ENCODE measurements at places on chromosomes 3 and 15.

DNA sequence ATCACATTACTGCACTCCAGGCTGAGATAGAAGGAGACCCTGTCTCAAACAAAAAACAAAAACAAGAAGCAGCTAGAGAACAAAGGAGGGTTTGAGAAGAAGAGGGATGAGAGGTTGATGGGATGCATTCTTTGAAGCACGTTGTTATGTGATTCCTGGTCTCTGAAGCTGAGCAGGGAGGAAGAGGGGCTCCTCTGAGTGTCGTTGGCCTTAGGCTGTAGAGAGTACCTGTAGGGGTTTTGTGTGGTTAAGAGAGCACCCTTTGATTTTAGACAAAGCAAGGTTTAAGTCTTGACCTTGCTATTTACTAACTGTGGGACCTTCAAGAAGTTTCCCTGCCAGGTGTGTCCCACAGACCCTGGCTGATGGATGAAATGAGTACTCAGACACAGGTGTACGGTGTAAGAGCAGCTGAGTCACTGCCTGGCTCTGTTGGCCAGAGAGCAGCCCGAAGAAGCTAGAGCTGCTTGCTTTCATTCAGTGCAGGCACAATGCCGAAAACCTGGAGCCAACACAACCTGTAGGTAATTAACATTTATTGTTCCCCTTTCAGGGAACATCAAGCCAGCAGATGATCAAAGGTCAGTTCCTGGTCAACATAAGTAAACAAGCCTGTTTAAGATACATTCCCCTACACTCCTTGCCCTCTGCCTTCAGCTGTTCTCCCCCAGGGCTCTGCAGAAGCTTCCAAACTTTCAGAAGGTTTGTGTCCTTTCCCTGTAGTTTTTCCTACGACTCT lies 67.2 kb downstream of the LRRK1 start:
- DNase-seq, result no peak

- peak; percentile 61 for DNase-seq
These were observed 39.2 kb upstream of the POLR2M start for GRCh38 chr15:57667171-57667849.

DNA sequence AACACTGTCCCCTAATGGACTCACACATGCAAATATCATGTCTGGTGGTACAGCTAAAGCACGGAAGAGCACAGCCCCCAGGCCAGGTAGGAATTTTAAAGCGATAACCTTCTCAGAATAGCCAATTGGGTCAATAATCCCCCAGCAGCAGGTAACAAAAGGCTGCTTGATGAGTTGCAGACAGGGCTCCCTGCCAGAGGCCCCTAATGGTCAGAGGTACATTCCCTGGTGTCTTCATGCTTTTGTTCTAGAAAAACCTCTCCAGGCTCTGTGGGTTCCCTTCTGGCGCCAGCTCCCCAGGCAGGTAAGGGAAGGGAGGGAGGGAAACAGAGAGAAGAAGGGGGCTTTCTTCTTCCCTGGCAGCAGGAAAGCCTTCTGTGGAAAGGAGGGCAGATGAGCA lies 43.4 kb upstream of the PRTG start:
- no peak for DNase-seq

DNA sequence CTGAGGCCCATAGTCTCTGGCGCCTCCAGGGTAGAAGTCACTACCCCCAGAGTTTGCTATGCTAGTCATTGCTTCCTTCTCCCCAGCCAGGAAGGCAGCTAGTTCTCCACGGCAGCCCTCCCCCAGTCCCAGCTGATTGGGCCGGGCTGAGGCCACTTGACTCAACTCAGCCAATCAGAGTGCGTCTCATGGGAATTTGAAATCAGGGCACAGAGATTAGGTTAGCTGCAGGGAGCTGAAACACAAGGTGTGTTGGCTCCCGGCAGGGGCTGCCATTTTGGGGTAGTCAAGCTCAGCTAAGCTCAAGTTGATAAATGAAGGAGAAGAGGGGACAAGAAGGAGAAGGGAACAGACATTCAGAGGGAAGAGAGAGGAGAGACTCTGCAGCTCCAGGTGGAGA lies 32.8 kb downstream of the LINGO1 start:
- DNase-seq, result no peak

DNA sequence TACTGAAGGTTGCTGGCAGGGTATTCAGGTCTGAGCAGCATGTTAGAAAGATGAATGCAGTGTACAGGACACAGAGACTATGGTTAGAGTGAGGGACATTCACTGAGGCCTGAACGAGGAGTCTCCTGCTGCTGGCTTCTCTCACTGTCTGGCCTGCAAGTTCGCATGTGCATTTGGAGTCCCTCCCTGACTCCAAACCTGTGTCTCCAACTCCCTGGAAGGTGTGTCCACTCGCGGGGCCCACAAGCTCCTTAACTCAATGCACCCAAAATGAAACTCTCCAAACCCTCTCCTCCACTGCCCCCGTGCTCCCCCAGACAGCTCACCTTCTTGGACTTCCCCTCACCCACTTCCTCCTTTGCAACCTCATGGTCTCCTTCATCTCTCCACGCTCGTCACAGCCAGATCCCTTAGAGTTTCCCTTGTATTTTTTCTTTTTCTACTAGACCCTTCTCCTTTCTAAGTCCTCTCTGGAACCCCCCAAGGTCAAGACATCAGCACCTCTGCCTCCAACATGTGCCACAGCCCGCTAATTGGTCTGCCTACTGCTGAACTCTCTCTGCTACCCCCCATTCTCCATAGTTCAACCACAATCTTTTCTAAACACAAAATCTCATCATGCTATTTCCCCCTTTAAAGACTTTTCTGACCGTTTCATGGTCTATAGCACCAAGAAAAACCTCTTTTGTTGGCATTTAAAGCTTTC lies 58.3 kb downstream of the HES1 start:
- no peak for DNase-seq

DNA sequence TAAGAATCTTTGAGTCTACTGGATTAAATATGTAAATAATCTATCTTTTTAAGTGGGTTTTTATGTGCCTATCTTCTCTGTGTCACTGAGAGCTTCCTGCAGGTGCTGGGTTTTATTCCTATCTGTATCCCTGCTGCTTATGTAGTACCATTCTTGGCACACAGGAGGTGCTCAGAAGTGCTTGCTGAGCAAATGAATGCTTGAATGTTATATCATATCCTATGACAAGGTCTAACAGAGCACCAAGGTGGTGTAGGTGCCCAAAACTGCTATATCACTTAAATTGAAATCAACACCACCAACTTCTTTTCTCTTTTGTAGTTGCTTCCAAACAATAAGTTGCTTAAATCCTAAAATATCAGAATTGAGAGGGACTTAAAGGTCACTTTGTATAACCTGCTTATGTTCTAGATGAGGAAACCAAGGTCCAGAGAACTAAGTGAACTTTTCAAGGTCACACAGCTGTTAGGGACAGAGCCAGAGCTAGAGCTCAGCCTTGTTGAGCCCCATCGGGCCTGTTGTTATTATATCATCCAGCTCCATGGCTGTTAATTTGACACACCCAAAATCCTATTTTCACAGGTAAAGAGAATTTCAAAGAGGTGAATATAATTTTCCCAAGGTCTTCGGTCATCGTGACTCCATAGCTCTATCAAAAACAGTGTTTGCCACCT lies 46.0 kb downstream of the CCNL1 start:
- no peak for DNase-seq

- no peak for DNase-seq
These were observed 160.6 kb upstream of the POU1F1 start for GRCh38 chr3:87436781-87437543.

GRCh38 chr3:141544697-141545096 lies 57.9 kb downstream of the RASA2 start:
- DNase-seq, result no peak

GRCh38 chr3:183912895-183913579 lies 28.4 kb upstream of the PARL start:
- no peak for DNase-seq

- DNase-seq, result no peak
These were observed 51.8 kb downstream of the GRAMD1C start for GRCh38 chr3:113890256-113890900.

GRCh38 chr3:179146911-179147513 lies 1.1 kb upstream of the PIK3CA start:
- peak; percentile 58 for DNase-seq

GRCh38 chr3:62622553-62623174 lies 249.3 kb upstream of the FEZF2 start:
- peak; percentile 43 for DNase-seq

- no peak for DNase-seq
These were observed 9.8 kb upstream of the TXNRD3 start for GRCh38 chr3:126664591-126665214.

DNA sequence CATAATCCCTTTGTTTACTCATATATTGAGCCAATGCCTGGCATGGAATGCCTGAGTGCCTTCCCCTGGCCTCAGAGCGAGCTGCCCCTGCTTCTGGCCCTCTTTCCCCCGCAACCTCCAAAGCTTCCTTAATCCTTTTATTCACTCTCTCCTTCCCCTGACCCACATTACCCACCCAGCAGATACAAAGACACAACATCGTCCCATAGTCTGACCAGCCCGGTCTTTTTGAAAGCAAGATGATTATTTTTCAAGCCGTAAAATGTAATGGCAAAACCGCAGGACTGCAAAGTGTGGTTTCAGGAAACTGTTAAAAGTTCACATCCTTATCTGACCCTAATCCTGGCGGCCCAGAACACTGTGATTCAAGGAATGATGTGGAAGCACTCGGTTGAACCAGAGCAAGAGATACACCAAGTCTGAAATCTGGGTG lies 78.4 kb upstream of the LRTM1 start:
- no peak for DNase-seq

DNA sequence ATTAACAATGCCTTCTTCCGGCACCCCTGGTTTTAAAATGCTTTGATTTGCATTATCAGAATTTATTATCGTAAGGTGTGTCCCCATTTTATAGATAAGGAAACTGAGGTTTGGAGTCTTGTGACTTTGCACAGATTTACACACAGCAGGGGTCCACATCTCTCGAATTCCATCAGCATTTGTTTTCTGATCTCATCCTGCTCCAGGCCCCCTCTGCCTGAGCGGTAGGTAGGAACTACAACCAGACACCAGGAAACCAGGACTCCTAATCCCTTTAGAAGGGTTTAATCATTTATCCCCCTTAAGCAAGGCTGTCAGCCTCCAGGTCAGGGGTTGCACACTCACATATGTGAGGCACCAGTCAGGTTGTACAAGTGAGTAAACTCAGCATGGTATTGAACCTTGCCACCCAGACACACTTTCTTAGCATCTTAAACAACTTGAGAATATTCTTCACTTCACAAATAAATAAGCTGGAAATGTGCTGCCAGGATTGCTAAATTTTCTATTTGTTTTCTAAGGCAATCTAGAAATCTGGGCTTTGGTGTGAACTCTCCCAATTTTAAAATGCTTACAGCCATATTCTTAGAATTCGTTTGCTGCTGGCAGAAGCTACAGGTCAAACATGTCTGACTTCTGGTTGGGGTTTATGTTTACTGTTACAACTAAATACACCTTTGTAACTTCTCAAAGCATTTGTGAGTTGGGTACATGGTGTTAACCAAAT lies 31.7 kb upstream of the CMTM7 start:
- DNase-seq, result no peak
